OCI-M1 (cell line): ENCODE measurements at places on chromosomes 7 and 10.

GRCh38 chr10:107687701-107688100 lies 523.2 kb upstream of the SORCS1 start:
- peak; percentile 30 for DNase-seq

DNA sequence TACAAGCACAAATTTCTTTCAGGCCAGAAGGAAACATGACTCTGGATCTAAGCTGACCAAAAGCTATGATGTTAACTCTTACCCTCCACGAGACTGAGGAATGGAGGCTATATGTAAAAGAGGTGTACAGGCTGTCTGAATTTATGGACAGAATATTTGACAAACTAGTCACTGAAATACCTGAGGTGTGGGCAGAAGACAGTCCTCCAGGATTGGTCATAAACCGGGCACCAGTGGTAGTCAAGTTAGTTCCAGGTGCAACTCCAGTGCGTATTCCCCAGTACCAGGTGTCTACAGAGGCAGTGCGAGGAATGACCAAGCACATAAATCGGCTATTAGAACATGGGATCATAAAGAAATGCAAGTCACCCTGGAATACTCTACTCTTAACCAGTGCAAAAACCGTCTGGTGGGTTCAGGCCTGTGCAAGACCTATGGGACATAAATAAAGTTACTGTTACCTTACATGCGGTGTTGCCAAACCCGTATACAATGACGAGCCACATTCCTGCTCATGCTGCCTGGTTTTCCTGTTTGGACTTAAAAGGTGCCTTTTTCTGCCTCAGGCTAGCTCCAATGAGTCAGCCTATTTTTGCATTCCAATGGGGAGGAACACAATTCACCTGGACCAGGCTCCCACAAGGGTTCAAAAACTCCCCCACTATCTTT lies 6.7 kb upstream of the CYREN start:
- no peak for DNase-seq

DNA sequence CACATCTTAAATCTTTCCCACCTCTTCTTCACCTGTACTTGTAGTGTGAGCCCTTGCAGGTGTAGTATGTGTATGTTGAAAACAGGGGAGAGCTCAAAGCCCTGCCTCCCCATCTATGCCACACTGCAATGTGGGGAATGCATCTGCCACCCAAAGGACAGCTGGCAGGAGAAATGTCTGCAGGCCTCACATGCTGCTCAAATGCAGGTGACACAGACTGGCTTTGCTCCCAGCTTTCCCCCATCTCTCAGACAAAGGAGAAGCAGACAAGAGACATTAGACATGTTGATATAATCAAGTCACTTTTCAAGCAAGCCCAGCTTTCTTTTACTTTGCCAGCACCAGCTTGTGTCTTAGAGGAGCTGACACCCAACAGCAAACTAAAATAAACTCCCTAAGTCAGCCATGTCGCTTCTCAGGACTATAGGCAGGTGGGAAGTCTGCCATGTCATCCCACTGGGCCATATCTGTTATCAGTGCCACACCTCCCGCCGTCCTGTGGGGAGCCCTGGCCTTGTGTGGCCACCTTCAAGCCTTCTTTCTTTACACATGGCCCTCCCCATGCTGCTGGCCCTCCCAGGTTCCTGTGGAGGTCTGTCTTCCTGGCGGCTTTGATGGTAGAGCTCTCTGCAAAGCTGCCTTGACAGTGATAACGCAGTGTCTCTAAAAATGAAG lies 102.1 kb downstream of the CXCL12 start:
- DNase-seq = no peak

GRCh38 chr10:129690248-129691070 lies 223.4 kb downstream of the MGMT start:
- no peak for DNase-seq

GRCh38 chr7:80145780-80146422 lies 11.3 kb downstream of the GNAI1 start:
- DNase-seq = peak; percentile 55

GRCh38 chr7:126957443-126957842 lies 295.3 kb downstream of the GRM8 start:
- no peak for DNase-seq

- no peak for DNase-seq
Measured at GRCh38 chr10:32314588-32314987, 32.4 kb downstream of the EPC1 start.

- peak; percentile 20 for DNase-seq
Measured at GRCh38 chr10:90245623-90246022, 544.2 kb downstream of the KIF20B start.

GRCh38 chr10:85665078-85665477 lies 701.5 kb downstream of the GRID1 start:
- no peak for DNase-seq

DNA sequence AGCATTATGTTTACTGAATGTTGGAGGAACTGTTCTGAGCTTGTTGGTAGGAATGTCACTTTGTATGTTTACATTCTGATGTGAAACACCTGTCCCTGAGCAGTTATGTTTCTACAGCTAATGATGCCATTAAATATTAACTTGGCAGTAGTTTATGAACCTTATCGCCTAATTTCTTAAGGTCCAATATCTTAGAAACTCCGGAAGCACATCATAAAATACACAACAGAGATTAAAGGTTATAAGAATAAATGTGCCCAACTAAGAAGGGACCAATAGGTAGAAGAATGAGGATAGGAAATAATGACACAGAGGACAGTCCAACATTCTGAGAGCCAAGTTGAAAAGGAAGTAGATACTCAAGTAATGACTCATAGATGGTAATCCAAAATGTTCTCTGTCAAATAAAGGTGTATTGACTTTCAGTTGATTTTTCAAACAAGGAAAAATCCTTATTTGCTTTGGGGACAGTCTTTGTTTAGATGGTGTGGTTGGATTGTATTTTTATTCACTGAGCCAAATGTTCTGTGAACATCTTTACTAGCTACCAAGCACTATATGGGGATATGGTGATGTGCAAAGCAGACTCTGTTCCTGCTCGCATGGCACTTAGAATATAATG lies 31.9 kb downstream of the LCOR start:
- DNase-seq = peak; percentile 42

DNA sequence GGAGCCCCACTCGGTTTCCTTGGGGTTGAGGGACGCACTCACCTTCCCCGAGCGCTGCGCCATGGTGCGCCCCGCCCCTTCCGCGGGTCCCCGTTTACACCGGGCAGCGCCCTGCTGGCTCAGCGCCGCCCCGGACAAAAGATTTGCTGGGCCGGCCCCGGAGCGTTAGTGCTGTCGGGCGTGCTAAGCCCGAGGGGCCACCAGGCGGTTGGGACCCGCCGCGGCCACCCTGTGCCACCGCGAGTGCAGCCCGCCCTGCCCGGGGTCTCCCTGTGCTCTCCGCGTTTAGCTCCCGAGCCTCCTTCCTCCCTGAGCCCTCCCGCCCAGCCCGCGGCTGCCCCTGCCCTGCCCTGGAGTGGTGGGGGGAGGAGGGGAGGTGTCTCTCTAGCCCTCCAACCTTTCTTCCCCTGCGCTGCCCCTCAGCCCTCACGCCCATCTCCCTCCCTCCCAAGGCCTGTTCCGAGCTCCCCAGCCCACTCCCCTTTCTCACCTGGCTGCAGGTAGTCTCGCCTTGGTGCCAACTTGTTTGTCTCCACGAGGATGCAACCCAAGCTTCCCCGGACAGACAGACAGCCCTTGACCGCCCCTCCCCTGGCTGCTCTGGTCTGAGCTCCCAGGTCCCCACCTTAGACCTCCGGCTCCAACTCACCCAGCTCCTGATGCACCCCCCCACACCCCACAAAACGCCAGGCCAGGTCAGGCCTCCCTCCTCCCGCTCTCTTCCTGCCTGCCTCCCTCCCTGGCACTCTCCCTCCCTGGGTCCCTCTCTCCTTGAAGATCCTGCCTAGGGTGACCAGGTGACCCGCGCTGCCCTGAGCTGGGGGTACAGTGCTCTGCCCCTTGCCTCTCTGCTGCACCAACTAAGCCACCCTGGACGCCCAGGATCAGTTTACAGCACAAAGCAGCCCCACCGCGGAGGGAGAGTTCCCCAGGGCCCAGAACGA lies at the start of gene CRYGN:
Gene CRYGN (minus strand): TSS at position 287 of the 944 bp plus-strand sequence. CDS start 224 bp downstream, at position 63.
- no peak for DNase-seq

GRCh38 chr10:116833986-116834985 lies 15.0 kb upstream of the ENO4 start:
- no peak for DNase-seq

- DNase-seq = peak; percentile 80
Measured at GRCh38 chr10:102113261-102113955, 6.8 kb downstream of the LDB1 start.

DNA sequence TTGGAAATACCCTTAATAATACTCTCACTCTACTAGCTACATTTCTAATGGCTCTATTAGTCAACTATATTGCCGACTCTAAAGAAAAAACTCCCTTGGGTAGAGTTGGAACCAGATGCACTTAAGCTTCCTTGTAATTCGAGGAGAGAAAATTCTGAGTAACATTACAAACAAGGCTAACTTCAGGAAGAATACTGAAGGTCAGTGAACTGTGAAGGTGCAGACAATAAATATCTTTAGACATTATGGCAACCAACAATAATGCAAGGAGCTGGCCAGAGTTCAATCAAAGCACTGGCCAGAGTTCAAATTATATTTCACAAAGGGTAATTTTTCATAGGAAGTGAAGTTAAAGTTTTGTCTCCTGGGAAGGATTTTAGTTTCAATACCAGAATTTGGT lies 40.7 kb upstream of the MRLN start:
- no peak for DNase-seq

GRCh38 chr10:18313140-18313530 lies 172.9 kb downstream of the CACNB2 start:
- DNase-seq = no peak

- DNase-seq = no peak
Measured at GRCh38 chr7:30019960-30020359, 6.5 kb downstream of the FKBP14 start.

GRCh38 chr7:148662646-148663045 lies 36.1 kb upstream of the CUL1 start:
- no peak for DNase-seq

- no peak for DNase-seq
Measured at GRCh38 chr10:12470719-12471118, 121.4 kb downstream of the CAMK1D start.

- DNase-seq = no peak
Measured at GRCh38 chr10:94412449-94412848, 10.1 kb downstream of the TBC1D12 start.

DNA sequence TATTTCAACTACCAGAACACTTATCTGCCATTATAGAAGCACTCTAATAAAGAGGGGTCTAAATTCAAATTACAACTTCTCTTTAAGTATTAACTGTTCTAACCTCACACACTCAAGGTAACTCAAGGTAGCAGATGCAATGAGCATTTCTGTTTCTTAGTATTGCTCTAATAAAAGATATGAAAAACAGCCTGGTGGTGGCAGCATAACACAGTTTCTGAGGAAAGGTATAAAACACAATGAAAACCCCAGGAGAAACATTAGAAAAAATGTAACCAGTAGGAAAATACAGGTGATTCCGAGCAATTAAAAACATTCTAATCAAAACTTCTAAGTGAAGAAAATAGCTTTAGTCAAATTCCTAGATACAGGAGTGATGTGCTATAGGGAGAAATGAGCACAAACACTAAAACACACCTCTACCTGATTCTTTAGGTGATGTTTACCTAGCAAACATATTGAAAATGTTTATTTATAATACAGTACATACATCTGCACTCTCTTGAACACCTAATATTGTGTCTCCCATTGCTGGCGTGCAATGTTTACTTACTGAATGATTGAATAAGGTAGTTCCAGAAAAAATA lies 3.5 kb downstream of the MKRN1 start:
- DNase-seq = peak; percentile 66

DNA sequence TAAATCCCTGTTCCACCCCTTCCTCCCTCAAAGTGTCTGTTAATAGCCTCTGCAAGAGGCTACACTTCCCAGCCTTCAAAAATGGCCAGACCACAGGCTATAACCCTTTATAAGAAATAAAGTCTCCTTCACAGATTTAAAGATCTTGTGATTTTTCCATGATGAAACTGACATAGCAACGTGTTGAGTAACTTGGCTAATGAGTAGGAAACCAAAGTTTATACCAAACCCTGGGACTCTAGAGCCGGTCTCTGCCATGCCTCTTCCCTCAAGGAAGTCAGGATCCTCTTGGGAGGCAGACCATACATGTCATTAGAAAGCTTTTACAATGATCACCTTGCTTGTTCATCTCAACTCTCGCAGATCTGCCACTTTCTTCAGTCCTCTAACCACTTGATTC lies 44.4 kb downstream of the GRM8 start:
- no peak for DNase-seq
